ENCODE measurements at places on chromosomes 2 and 18.

GRCh38 chr2:169415233-169415748 is 53.0 kb upstream of the LRP2 start:
- DNase-seq = no peak

DNA sequence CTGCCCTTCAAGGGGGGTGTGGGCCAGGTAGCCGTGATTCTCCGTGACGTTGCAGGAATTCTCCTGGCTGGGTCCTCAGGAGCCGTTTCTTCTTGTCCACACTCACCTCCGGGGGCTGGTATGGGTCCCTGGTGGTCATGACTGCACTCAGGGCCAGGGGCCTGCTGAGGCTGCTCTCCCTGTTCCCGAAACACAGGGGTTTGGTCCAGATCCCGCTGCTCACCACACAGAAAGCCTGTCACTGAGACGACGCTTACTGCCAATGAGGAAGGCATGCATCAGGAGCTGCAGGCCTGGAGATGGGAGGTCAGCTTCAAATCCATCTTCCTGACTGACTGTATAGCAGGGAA is 160.7 kb downstream of the RTP5 start:
- DNase-seq = no peak

- no peak for DNase-seq
These were observed 74.4 kb downstream of the KIAA1328 start for GRCh38 chr18:36903215-36903928.

DNA sequence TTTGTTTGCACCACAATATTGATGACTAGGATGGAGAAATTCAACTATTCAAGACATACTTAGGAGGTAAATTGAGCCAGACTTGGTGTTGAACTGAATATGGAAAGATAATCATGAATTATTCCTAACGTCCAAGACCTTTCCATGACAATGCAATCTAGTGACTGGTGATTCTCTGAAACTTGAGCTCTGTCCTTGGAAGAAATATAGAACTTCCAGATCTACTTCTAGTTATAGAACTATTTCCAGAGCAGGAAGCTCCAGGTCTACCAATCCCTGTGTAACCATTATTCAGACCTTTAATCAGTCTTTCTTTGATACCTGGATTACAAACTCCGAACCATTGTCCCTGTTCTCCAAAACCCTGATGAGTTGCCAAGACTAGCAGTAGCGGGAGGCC is 272.6 kb upstream of the SLC14A2 start:
- DNase-seq = no peak

DNA sequence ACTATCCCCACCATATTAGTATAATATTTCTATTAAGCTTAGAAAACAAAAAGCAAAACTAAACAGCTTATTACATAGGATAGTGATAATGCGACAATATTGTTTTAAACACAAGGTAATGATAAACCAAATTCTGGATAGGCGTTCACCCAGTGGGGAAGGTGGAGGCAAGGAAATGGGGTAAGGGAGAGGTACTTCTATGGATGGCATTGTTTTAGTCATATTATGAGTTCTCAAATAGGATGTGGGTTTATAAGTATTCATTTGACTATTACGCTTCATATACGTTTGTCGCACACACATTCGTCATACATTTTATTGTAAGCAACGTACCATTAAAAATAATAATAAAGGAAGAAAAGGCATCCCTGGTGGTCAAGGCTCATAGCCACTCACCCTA is 88.8 kb upstream of the DNMT3A start:
- DNase-seq = no peak

GRCh38 chr18:63157293-63158011 is 162.1 kb downstream of the BCL2 start:
- no peak for DNase-seq

DNA sequence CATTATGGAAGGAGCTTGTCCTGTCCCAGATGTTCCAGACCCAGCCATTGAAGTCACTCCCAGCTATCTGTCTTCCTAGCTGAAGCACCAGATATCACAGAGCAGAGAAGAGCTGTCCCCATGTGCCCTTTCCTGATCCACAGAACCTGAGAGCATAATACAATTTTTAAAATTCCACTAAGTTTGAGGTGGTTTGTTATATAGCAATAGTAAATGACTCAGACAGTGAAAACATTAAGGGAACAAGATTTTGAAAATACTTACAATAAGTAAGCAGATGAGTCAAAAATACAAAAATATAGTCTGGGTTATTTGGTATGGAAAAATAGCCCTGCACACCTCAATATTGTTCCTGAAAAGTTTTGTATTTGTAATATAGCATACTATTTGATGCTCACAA is 85.8 kb upstream of the GLS start:
- no peak for DNase-seq

DNA sequence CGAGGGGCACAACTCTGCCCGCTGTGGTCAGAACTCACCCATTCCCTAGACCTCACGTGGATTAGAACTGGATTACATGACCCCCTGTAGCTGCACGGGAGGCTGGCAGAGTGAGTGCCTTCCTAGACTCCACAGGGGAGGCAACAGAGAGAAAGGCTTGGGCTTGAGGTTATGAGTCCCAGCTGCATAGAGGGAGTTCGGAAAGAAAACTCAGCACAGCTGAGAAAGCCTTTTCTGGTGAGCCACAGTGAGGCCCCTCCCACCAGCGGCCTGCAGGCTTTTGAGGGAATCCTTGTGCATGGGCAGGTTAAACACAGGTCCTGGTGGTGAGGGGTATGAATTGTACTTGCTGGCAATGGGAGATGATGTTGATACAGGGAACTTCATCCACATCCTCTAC is 217.3 kb downstream of the FHOD3 start:
- no peak for DNase-seq

GRCh38 chr18:12995952-12996477 is 4.9 kb downstream of the CEP192 start:
- DNase-seq = no peak

GRCh38 chr2:158905784-158906183 is 62.7 kb upstream of the TANC1 start:
- no peak for DNase-seq

- DNase-seq = peak; percentile 13
These were observed 128.2 kb downstream of the KCNH7 start for GRCh38 chr2:162710287-162710890.

GRCh38 chr2:964562-964961 is 13.9 kb downstream of the SNTG2 start:
- DNase-seq = no peak
